ENCODE measurements at places on chromosomes 16 and 17.

- peak; percentile 72 for DNase-seq
These were observed 791 bp upstream of the SUPT4H1 start for GRCh38 chr17:58352596-58353388.

- DNase-seq = no peak
These were observed 12.1 kb downstream of the GLP2R start for GRCh38 chr17:9837551-9838471.

DNA sequence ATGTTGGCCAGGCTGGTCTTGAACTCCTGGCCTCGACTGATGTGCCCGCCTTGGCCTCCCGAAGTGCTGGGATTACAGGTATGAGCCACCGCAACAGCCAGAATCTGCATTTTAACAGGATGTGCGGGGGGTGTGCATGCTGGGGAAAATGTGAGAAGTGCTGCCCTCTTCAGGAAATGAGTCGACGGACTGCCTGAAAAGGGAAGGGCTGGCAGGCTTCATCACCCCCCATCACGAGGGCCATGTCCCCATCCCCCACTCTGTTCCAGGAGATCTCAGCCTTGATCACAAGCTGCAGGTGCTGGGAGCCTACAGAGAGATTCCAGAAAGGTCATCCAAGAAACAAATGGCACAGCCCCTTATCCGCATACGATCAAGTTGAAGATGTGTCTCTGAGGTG is 195.3 kb upstream of the RPL38 start:
- DNase-seq = peak; percentile 65

- peak; percentile 69 for DNase-seq
These were observed 35.1 kb downstream of the IGF2BP1 start for GRCh38 chr17:49031965-49032928.

GRCh38 chr17:57722704-57723043 is 22.4 kb downstream of the CCDC182 start:
- DNase-seq = no peak

DNA sequence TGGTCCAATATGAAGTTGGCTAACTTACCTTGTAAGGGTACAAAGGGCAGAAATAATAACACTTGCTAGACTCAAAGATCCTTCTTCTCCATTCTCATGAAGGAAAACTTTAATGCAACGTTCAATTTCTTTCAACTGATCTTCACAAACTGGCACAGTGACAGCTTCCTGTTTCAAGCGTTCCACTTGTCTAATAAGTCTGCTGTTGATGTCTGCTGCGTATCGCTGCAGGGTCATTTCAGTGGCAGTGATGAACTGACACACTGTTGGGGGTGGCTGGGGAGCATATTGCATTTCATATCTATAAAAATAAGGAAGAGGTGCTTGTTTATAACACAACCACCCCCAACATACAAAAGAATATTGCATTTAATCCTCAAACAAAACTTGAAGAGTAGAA is 33.5 kb upstream of the ARL6IP1 start:
- no peak for DNase-seq

DNA sequence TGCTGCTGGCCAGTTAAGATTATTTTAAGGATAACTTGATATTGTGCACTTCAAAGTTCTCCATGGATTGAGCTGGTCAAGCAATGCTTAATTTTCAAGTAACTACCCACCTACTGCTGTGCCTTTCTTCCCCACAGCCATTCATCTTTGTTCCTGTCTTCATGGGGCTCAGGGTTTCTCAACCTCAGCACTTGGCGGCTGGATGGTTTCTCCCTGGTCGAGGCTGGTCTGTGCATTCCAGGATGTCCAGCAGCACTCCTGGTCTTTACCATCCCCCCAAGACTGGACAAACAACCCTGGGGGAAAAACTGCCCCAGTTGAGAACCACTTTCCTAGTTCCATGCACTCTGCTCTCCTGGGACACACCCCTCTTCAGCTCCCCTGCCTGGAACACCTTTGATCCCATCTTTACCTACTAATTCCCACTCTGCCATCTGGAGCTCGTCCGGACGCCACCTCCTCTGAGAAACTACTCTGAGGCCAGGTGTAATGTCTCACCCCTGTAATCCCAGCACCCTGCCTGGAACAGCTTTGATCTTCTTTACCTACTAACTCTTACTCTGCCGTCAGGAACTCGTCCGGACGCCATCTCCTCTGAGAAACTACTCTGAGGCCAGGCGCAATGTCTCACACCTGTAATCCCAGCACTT is 81.5 kb downstream of the NXN start:
- DNase-seq = no peak

DNA sequence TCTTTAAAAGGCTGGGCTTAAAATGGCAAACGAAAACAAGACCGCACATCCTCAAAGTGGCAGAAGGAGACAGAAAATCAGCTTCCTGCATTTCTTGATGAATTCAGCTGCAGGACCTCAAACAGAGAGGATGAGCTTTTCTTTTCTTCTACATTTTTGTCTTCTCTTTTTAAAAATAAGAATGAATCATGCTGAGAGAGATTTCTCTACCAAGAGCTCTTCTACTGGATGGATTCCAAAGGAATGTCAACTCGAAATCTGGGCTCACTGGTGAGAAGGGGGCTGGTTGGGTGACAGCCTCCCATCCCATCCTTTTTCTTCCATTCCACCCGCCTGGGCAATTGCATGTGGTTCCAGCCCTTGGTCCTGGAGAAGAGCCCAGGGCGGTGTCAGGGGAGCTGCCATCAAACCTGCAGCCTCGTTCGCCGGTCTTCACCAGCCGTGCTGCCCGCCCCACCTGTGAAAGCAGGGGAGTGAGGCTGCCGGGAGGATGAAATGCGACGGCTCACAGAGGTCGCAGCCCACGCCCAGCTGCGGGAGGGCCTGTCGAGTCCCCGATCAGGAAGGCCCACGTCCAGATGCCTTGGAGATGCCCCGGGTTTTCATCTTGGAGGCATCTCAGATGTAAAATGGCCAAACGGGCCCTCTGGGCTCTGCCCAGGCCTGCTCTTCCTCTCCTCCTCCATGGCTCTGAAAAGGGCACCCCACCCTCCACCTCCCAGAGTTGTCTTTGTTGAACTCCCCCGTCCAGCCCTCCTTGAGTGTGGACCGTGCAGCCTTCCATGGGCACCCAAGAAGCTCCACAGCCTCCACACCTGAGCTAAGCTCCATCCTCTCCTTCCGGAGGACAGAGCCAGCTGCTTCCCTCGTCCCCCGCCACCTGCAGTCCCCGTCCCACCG is 121.9 kb downstream of the FOXL1 start:
- no peak for DNase-seq

GRCh38 chr16:70793851-70794502 is 7.0 kb downstream of the VAC14 start:
- DNase-seq = no peak

- DNase-seq = no peak
These were observed 47.9 kb downstream of the TOM1L2 start for GRCh38 chr17:17924131-17924856.

- DNase-seq = no peak
These were observed 5.2 kb upstream of the ALDOA start for GRCh38 chr16:30060346-30060745.

DNA sequence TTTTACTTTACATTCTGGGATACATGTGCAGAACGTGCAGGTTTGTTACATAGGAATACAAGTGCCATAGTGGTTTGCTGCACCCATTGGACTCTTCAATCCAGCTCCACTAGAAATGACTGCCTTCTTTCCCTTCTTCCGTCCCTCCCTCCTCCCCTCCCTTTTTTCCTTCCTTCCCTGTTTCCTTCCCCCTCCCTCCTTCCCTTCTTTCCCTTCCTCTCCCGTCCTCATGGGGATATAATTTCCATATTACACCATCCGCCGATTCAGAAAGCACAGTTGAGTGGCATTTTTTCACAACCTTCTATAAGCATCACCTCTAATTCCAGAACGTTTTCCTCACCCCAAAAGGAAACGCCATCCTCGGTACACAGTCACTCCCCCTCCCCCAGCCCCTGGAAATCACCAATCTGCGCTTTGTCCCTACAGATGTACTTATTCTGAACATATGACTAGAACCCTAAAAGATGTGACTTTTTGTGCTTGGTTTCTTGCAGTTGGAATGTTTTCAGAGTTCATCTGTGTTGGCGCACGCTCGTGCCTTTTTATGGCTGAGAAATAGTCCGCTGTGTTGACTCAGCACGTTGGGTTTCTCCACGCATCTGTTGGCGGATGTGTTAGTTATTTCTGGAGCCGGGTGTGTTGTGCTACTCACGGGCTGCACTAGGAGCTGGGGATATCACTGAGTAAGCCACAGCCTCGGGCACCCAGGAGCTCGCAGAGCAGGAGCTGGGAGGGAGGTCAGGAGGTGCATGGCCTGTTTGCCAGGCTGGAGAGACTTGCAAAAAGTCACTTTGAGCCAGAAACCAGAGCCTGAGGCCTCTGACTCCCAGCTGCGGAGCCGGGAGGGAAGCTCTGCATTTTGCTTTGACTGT is 336.4 kb downstream of the SEC14L1 start:
- no peak for DNase-seq

- no peak for DNase-seq
These were observed 328.1 kb upstream of the MON1B start for GRCh38 chr16:76862901-76863300.

GRCh38 chr17:10558049-10558448 is 8.6 kb upstream of the MYH2 start:
- no peak for DNase-seq

GRCh38 chr16:5446623-5447240 is 349.1 kb upstream of the EEF2KMT start:
- no peak for DNase-seq

DNA sequence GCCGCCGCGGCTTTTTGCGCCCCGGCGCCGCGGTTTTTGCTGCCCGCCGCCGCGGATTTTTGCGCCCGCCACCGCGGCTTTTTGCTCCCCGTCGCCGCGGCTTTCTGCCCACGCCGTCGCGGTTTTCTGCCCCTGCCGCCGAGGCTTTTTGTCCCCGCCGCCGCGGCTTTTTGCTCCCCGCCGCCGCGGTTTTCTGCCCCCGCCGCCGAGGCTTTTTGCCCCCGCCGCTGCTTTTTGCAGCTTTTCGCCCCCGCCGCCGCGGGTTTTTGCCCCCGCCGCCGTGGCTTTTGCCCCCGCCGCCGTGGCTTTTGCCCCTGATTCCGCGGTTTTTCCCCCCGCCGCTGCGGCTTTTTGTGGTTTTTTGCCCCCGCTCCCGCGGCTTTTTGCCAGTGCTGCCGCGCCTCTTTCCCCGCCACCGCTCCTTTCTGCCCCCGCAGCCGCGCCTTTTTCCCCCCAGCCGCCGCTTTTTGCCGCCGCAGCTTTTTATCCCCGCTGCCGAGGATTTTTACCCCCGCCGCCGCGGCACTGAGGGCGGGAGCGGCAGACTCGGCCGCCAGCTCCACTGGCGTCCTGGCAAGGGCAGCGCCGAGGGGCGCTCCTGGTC is 518.6 kb upstream of the WSB1 start:
- DNase-seq = no peak

DNA sequence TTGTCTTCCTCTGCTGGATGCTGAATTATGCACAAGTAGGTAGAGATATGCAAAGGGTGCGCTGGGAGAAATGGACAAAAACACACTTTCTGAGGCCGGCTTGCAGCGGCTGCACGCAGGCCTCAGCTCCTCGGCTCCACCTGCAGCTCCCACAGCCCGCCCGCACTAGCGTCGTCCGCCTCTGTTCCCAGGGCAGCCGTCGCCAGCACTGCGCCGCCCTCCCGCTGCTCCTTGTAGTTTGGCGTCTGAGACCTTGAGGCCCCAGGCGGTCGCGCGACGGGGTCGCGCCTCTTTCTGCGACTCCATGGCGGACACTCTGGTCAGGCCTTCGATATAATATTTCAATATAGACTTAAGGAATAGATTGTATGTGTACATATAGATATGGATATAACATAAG is 24.8 kb downstream of the SLFN12 start:
- DNase-seq = no peak

GRCh38 chr17:67413388-67413787 is 36.3 kb downstream of the PITPNC1 start:
- peak; percentile 21 for DNase-seq

DNA sequence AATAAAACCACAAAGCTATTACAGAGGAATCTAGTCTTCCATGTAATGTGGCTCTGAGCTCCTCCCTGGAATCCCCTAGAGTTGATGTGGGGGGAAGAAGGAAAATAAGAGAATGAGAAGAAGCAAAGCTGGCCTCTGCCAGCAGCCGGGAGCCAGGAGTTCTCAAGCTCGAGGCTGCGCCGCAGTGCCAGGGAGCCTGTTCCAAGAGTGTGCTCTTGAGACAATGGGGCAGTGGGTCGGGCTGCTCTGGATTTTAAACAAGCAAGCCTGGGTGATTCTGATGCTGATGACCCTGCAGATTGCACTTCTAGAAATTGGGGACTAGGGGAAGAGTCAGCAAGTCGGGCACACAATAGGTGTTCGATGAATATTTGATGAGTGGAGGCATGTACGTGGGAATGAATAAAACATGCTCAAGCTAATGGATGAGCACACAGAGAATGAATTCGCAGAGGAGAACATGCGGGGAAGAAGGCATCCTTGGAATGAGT is 119.9 kb downstream of the CMIP start:
- no peak for DNase-seq

DNA sequence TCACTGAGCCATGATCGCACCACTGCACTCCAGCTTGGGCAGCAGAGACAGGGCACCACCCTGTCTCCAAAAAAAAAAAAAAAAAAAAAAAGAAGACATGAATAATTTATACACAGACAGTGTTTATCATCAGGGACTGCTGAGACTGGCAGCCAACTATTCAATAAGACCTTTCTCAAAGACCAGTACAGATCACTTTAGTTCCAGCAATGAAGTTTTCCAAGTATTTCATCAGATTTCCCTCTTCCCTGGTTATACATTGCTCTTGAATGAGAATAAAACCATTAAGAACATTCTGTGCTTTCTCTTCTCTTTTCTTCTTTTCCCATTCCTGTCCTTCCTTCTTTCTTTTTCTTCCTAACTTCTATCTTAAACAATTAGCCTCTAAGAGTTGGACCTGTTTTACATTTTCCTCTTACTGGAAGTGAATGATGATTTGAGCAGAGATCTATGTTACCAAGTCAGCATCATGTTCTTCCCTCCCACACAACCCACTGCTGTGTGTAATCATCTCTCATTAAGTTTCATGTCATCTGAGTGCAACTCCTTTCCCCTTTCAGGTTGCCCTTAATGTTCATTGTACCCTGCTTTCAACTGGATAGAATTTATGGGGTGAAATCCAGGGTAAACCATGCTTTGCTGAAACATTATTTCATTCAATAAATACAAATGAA is 35.9 kb upstream of the SMIM36 start:
- DNase-seq = no peak

DNA sequence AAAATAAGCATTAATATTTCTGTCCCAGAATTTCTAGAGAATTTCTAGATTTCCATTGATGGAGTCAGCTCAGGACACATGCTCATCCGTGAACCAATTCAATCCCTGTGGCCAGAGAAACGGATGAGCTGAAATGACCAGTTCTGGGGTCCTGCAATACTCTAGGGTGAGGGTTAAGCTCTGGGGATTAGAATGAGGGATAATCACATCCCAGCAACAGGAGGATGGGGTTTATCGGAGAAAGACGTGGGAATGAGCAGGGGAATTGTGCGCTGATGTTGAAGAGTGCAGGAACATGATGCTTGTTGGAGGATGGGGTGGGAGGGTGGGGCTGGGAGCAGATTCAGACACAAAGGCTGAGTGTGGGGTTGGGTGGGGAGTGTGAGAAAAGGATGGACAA is 64.1 kb downstream of the SLC5A11 start:
- no peak for DNase-seq

DNA sequence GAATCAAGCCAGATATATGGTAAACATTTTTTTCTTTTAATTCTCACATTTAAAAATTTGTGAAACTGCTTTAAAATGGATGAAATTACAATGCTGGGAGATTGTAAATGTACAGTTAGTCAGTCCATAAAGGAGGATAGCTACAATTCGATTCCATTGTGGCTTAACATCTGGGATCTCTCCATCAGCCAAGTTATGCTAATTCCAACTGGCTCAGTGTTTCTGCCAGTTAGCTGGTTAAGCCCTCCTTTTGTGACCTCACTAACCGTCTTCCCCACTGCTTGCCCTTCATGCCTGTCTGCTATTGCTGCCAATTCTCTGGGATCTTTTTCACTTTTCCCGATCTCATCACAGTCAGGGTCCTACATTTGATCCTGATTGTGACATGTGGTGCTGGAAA is 1347.6 kb downstream of the CDH11 start:
- DNase-seq = no peak

Measured in activated effector memory CD4-positive, alpha-beta T cell treated with anti-CD3 and anti-CD28 coated beads, Interleukin-2, amount 50 U/mL, for 16 hours (primary cell).